Iris pigment epithelial cell (primary cell): ENCODE measurements at places on chromosomes 11 and 22.

DNA sequence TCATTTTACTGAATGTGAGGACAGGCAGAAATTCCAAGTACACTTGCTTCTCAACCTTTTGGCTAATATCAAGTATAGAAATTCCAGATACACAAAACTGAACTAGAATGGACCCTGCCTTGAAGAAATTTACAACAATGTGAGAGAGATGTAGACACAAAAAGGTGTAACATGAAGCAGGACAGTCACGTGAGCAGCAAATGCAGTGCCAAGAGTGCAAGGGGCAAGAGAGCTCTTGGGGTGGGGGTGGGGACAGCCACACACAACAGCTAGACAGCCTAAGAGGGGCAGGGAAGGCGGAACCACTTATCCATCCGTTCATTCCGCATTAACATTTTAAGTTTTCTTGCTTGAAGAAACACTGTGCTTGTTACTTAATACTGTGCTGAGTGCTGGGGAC is 28.9 kb downstream of the PLEKHA7 start:
- DNase-seq, result no peak

DNA sequence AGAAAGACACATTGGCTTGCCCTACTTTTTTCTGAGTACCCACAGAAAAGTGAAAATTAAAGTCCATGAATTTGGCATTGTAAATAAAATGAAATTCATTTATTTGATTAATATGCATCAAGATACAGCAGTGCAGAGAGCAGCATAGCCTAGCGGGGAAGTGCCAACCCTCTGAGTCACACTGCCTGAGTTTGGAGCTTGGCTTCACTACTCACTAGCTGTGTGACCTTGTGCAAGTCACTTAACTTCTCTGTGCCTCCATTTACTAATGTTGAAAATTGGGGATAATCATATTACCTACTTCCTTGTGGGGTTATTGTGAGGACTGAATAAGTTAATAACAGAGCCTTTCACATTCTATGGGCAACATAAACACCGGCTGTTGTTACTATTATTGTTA is 111.5 kb upstream of the CSNK2A3 start:
- DNase-seq, result peak; percentile 18

DNA sequence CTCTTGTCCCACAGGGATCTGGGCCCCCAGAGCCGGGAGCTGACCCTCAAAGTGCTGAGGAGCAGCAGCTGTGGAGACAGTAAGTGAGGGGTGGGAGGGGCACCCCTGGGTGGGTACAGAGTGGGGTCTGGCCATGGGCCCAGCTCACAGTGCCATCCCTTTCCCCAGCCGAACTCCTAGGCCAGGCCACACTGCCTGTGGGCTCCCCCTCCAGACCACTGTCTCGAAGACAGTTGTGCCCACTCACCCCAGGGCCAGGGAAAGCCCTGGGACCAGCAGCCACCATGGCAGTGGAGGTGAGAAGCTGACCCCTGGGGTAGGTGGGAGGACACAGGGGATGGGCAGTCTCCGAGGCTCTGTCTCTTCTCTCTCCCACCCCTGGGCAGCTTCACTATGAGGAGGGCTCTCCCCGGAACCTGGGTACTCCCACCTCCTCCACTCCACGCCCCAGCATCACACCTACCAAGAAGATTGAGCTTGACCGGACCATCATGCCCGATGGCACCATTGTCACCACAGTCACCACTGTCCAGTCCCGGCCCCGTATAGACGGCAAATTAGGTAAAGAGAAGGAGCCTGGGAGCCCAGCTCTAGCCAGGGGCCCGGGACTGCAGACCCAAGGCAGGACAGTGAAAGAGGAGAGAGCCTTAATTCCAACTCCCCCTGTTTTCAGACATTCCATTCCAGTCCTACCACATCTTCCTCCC is 5.3 kb downstream of the C2CD2L start:
- DNase-seq, result no peak

DNA sequence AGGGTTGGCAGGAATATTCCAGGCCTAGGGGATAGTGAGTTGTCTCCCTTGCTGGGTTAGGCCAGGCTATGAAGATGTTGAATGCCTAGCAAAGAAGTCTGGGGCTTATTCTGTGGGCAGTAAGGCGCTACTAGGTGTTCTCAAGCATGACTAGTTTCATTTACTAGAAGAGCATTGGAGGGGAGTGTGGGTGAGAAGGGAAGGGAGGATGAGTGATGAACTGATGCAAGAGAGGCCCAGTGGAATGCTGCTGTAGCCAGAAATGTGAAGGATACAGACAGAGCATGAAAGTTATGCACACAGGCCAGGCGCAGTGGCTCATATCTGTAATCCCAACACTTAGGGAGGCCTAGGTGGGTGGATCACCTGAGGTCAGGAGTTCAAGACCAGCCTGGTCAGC is 33.5 kb downstream of the POU2F3 start:
- DNase-seq, result no peak

DNA sequence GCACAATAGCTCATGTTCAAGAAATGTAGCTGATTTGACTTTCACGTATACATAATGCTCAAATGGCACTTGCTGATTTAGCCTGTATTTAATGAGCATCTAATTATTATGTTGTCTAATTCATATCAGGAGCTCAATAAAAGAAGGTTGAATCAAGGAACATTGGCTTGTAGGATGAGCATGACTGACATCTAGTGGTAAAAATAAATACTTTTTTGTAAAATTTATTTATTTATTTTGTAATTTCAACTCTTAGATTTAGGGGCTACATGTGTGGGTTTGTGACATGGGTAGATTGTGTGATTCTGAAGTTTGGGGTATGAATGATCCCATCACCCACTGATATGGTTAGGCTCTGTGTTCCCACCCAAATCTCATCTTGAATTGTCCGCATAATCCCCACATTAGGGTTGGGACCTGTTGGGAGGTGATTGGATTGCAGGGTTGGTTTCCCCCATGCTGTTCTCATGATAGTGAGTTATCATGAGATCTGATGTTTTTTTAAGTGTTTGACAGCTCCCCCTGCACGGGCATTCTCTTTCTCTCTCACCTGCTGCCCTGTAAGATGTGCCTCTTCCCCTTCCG is 1.7 kb upstream of the OR52E5 start:
- DNase-seq, result peak; percentile 2

DNA sequence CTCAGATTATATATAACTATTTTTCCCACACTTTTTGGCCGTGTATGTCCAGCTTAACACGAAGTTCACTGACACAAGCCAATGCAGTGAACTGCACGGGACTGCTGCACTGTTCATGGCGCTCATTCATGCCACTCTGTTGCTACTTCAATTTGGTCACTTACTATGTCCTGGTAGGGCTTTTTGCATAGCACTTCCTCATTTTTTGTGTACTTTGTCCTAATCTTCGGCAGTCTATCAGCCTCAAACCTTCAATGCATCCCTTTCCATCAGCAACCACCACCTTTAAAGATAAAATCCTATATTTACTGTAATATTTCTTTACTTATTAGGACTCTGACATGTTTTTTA is 18.7 kb upstream of the ARHGAP32 start:
- DNase-seq, result no peak
